Stimulated activated naive CD8-positive, alpha-beta T cell treated with anti-CD3 and anti-CD28 coated beads, Interleukin-15, Interleukin-2, amounts not matched to agents 100 U/mL and 50 U/mL, for 24 hours (primary cell): ENCODE measurements at places on chromosomes 13 and 19.
A peak's percentile ranks its signal among the peaks of the same experiment; 100 is the strongest.

- no peak for DNase-seq
Observed at GRCh38 chr19:39828654-39829032, 5.3 kb downstream of the DYRK1B start.

- no peak for DNase-seq
Observed at GRCh38 chr19:49850221-49850486, 805 bp upstream of the PTOV1 start.

DNA sequence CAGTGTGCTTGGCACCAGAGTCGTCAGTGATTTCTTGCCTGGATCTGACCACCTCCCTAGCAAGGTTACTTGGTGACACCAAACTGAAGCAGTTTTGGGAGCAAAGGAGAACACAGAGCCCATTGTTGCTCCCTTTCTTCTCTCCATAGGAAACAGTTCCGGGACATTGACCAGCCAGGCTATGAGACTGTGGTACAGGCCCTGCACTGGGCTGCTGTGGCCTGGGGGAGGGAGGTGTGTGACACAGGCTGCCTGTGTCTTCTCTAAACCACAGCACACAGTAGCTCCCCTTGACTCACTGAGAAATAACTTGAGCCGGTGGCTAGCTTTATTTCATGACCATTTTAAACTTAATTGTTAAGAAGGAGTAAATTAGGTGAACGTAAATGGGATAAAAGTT, 214.8 kb upstream of the UBL3 start:
- no peak for DNase-seq

DNA sequence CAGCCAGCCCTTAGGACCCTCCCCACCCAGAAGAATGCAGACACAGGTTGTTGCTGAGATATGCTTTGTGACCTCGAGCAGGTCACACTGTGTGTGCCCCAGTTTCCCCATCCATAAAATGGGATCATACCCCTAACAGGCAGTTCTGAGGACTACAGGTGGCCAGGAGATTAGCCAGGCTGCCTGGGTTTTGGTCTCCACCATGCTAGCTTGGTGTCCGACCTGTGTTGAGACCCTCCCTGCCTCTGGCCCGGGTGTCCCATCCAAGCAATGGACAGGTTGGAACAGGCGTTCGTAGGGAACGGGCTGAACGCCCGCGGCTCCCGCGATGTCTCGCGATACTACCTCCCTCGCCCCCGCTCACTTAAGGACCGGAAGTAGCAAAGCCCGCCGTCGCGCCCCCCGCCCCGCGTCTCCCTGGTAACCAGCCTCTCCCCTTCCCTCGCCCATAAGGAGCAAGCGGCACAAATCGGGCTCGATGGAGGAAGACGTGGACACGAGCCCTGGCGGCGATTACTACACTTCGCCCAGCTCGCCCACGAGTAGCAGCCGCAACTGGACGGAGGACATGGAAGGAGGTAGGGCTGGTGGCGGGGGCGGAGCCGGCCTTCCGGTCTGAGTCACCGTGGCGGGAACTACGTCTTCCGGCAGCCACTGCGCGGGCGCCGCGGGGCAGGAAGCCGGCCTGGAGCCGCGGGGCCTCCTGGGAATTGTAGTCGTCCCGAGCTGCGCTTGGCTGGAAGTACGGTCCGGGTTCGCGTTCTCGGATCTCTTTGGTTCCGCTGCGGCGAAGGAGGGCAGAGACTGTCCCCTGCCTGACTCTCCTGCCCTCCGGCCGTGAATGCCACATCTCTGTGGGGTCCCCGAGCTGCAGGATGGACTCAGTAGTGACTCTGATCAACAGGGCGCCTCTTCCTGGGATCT, 45.4 kb downstream of the SMIM24 start:
- peak; percentile 98 for DNase-seq

DNA sequence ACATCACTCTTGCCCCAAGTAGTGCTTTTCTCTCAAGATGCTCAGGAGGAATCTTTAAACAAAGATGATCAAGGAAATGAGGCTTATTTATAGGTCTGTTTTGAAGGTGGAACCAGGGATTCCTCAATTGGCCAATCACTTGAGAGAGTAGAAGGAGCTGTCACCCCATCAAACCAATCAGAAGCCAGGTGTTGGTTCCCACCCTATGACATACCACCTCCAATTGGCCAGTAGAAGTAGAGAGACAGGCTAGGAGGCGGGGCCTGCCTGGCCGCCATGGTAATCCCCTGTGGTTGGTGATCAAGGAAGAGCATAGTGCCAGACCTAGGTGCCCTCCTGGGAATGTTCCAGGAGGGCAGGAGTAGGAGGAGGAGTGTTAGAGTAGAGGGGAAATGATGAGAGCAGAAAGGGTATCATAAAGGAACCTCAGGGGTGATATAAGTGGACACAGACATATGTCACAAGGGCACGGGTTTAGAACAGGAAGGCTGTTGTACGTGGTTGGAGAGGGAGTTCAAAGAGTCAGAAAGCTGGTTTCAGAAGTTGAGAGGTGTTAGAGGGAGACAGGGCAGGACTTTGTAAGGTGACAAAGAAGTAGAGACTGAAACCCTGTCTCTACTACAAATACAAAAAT, 10.5 kb downstream of the PMIS2 start:
- peak; percentile 27 for DNase-seq

GRCh38 chr13:110012102-110012739, 225.8 kb upstream of the IRS2 start:
- DNase-seq, result no peak

DNA sequence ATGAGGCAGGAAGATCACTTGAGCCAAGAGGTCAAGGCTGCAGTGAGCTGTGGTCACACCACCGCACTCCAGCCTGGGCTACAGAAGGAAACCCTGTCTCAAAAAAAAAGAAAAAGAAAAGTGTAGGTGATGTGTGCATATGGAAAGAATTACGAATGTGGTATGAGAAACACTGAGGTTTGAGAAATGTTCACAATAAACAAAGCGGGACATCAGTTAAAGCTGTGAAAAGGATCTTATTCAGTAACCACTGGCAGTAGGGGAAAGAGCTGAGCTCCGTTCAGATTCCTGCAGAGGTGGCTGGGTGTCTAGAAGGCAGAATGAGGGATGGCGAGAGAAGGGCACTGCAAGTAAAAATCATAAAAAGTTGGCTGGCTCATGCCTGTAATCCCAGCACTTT, 4.1 kb upstream of the IGSF23 start:
- DNase-seq, result no peak

DNA sequence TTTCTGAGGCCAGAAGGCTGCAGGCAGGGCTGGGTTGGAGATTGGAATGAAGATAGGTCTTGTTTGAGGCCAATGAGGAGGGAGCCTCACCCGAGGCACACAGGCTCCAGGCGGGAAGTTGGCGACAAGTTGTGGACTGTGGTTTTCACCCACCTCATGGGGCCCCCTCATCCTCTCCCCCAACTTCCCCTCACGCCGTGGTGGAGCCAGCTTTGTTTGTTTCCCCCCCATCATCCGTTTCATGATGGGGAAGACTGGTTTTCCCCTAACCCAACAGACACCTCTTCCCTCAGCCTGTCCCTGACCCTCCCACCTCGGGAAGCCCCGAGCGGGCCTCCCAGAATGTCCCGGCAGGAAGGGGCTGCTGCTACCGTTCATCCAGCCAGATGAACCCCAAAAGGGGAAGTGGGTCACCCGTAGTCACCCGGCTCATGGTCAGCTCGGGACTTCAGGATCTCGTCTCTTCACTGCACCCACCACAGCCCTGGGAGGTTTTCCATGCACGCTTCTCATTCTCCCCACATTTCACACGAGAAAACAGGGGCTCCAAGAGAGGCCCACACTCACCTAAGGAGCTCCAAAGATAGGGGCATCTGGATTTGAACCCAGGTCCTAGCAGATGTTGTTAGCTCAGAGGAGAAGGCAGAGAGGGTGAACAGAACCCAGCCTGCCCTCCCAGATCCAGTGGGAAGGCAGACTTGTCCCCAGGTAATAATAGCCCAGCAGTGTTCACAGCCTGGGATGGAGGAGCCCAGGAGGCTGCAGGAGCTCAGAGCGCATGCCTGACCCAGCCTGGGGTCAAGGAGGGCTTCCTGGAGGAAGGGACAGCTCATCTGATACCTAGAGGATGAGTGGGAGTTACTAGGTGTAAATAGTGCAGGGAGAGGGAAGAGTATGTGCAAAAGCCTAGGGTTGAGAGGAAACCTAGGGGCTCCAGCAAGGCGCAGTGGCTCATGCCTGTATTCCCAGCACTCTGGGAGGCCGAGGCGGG, 23.5 kb downstream of the CEACAM16 start:
- peak; percentile 42 for DNase-seq

DNA sequence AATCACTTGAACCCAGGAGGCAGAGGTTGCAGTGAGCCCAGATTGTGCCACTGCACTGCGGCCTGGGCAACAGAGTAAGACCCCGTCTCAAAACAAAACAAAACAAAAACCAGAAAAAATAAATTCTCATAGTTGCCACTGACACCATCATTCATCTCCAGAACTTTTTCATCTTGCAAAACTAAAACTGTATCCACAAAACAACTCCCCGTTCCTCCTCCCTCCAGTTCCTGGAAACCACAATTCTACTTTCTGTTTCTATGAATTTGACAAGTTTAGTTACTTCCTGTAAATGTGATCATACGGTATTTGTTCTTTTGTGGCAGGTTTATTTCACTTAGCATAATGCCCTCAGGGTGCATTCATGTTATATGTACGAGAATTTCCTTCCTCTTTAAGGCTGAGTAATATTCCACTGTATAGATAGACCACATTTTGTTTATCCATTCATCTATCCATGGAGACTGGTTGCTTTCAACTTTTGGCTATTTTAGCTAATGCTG, 13.2 kb upstream of the ADGRE5 start:
- DNase-seq, result no peak

DNA sequence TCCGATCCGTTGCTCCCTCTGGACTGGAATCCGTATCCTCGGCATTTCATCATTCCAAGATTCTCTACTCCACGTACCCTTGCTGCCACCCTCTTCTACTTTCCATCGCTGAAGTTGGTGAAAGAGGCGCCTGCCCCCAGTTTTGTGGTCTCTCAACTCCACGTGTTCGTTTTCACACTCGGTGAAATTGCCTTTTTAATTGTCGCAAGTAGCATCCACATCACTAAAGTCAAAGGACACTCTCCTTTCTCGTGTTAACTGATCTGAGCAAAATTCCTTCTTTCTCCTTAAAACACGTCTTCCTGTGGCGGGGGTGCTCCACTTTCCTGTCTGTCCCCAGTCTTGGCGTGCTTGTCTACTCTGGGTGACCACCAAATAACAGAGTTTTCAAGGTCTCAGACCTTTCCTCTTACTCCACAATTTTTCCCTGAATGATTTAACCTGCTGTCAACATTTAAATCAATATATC, 1.1 kb upstream of the TMTC4 start:
- DNase-seq, result peak; percentile 23

DNA sequence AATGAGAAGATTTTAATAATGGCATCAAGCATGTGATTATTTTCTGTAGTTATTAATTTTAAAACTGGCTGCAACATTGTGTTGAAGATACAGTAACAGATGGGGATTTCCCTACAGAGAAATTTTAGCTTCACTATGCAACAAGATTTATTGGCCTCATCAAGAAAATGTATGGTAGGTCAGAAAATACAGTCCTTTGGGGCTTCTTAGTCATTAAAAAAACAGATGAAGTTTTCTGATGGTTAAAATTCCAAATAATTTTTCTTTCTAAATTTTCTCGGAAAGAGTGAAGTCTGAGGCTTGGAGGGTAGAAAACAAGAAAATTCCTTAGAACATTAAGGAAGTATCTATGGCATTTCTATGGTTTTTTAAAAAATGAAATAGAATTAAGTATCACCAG, 1790.8 kb upstream of the PCDH20 start:
- DNase-seq, result no peak

DNA sequence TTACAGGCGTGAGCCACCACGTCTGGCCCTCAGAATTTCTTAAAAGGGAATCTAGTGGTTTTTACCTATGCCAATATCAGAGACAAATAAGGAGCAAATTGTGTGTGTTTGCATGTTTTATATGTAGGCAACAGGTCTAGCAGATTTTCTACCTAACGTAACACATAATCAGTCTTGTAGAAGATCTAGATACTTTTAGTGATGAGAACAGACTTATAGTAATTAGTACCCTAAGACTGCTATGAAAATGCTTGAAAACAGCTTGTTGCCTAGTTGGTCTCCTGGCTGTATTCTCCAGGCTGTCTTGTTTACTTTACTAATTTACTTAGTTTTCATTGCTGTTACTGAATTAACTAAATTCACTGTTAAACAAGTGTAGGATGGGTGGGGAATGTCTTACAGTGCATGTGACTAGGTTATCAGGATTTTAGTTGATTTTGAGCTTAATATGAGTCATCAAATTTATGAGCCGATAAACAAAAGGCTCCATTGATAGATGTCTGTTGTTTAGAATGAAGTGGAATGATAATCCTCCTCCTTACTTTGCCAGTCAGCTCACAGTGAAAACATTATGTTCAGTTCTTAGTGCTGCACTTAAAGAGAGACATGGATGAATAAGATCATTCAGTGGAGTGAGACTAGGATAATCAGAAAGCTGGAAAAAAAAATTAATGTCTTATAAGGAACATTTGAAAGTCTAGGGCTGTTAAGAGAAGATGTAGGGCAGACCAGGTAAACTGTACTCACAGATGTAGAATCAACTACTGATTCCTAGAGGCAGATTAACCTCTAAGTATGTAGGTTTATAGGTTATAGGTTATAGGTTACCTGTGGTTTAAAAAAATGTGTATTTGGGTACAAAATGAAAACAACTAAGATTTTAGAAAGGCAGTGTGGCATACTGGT, 22.4 kb downstream of the GTF2F2 start:
- no peak for DNase-seq

DNA sequence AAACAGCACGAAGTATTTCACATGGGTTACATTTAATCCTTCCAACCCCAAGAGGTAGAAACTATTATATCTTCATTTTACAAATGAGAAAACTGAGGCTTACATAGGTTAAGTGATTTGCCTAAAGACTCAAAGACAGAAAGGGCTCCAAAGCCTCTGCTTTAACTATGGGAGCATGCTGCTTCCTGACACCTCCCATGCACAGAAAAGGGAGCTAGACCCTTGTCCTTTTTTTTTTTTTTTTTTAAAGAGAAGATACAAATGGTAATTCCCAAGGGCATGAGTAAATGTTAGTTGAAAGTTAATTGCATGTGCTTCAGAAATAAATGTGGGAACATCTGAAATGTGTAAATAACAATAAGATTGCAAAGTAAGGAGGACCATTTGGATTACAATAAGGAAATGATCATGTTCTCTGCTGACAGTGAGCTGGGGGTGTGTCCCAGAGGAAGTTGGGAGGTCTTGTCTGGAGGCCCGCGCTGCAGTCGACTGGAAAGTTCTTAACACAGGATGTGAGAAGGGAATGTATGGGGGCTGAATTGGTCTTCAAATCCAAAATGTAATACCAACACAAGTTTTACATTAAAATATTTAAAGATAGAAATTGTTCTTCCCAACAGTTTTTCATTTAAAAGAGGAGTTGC, 500.3 kb downstream of the KLF12 start:
- no peak for DNase-seq

- DNase-seq, result peak; percentile 61
Observed at GRCh38 chr19:10551698-10552301, 8.1 kb downstream of the ATG4D start.

- DNase-seq, result no peak
Observed at GRCh38 chr19:38255383-38256014, 675 bp downstream of the PPP1R14A start.

- no peak for DNase-seq
Observed at GRCh38 chr13:21625366-21625765, 21.4 kb upstream of the MICU2 start.
